Forelimb muscle (tissue), 1 donor: ENCODE measurements at places on chromosomes 13 and 19. TPM values are rescaled to one million over a fixed set of nuclear protein-coding genes. Genes with fewer than 3 reads are reported as not detected.

Gene MTUS2
- 22.7 TPM for polyA plus RNA-seq

GRCh38 chr13:103351035-103351828, 285.0 kb upstream of the SLC10A2 start:
- no peak for DNase-seq

DNA sequence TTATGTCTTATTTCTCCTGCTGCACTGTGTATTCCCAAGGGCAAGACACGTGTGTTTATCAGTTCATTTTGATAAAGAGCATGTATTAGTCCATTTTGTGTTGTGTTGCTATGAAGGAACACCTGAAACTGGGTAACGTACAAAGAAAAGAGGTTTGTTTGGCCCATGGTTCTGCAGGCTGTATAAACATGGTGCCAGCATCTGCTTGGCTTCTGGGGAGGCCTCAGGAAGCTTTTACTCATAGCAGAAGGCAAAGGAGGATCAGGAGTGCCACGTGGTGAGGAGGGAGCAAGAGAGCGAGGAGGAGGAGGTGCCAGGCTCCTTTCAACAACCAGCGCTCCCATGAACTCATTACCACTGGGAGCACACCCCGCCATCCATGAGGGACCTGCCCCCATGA, 214.0 kb downstream of the UQCRFS1 start:
- no peak for DNase-seq

Gene ZNF418
- 10.5 TPM for polyA plus RNA-seq

Gene UBA52
- polyA plus RNA-seq = 1,288 TPM

GRCh38 chr13:24063281-24063877, 97.1 kb upstream of the SPATA13 start:
- no peak for DNase-seq
